Bronchial epithelial cell (primary cell): ENCODE measurements at places on chromosomes 3 and 15.

DNA sequence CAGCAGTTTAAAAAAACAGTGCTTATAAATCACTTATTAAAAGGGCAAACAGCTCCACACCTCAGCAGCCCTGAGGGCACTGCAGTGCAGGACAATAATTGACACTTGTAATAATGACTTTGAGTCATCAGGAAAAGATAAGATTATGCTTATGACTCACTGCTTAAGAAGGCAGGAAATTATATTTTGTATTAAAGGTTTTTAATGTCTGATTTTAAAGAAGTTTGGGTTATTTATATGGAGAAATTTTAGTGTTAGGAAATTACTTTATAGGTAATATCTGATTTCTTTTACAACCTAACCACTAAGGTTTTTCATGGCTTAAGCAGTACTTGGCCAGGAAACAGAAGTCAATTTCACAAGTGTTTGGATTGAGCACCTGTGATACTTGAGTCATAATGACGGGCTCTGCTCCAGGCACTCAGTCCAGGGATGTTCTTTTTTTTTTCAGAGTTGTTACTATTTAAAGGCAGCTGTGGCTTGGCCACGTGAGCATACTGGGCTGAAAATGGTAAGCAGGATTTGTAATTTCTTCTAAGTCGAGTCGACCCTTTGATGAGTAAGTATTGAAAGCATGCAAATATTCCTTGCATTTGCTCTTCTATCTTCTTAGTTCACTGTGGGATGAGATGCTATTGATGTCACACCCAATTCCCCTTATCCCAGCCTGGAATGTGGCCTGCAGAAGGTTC is 21.6 kb upstream of the SLC6A20 start:
- peak; percentile 98 for DNase-seq

- DNase-seq: no peak
Observed at GRCh38 chr3:187207624-187208023, 10.3 kb downstream of the RTP1 start.

- no peak for DNase-seq
Observed at GRCh38 chr3:81544385-81544784, 217.1 kb downstream of the GBE1 start.

DNA sequence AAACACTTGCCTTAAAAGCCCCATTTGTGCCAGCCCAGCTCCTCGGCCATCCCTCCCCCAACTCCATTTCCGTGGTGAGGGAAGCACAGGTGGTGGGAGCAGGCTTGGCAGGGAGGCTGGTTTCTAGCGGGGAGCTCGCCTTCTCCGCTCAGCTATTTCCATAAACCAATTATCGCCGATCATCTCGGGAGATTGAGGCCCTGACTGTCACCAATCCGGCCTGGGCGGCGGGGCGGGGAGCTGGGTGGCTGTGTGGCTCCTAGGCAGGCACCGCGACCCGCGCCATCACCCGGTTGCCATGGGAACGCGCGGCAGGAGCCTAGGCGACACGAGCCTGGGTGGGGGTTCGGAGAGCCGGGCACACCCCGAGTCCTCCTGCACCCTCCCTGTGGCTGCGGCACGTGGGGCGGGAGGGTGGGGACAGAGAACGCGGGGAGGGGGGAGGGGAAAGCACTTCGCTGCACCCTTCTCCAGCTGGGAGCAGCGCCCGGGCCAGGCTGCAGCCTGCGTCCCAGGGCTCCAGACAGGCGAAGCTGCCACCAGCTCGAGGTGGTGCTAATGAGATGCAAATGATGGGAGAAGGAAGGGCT is 9.3 kb downstream of the CCDC33 start:
- DNase-seq: no peak

DNA sequence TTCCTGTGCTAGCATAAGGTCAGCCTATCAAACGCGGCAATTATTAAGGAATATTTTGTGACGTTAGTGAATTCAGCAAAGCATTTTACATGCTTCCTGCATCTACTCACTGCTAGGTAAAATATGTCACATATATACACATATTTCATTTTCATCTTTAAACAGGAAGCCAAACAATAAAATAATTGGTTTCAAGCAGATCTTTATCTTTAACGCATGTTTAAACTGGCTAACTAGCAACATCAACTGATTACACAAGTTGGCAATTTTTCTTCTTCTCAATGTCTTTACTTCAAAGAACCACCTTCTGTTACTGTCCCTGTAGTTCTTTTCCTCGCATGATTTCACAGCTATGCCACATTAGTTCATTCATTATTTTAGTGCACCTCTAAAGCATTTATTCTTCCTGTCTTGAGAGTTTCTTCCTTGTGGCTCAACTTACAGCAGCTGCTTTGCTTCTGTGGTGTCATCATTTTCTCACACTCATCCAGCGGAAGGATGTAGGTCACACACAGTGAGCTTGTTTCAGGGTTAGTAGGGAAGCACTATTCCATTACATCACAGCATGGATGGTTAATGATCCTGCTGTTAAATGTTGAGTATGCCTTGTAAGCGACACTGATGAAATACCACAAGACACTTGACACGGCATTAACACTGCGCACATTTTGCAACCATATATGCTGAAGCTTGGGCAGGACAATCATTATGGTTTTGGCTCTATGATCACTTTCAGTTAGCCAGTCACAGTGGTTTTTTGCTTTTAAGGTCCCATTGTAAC is 2.3 kb upstream of the BCHE start:
- DNase-seq: no peak

DNA sequence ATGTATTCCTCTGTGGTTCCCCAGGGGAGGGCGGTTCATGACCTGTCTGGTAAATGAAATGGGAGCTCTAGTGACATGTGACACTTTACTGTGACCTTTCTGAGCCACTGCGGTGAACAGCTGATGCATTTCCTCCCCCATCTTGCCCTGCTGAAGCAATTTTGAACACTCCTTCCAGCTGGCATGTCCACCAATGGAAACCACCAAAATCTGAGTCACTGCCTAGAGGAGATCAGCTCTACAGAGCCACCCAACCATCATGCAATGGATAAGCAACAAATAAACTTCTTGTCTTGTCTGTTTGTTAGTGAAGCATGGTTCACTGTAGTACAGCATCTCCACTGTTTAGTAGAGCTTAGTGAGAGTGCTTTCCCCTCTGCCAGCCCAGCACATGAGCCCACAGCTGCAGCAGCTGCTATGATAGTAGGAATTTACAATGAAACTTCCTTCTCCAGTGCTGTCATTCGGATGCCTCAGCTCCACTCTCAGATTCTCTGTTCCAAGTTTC is 479.4 kb downstream of the NTRK3 start:
- no peak for DNase-seq

DNA sequence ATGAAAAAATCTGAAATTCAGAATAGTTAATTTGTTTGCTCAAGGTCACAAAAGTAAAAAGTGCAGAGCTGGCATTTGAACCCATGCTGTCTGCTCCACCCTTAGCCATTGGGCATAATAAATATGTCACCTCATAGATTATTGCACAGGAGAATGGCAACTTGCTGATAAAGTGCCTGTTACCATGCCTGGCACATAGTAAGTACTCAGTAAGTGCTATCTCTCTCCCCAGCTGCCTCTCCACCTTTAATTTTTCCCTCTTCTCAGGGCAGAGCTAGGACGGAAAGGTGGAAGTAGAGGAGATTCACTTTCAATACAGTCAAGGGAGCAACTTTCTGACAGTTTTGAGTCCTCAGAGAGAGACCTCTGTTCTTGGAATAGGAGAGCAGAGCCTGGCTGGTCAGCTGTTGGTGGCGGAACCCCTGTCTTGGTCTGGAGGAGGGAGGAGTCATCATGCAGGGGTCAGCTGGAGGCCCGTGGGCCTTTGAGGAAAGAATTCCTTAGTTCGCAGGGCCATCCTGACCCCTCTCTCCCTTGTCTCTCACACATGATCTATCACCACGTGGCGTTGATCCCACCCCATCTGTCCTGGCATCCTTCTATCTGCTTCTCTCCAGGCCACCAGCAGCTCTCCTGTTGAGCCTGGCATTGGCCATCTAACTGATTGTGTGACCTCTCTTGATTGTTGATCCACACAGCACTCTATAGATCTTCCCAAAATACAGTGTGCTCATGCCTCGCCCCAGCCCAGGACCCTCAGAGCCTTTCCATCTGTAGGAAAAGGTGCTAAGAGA is 149.3 kb downstream of the RPLP1 start:
- DNase-seq: no peak

GRCh38 chr3:144114767-144115166 is 143.1 kb downstream of the DIPK2A start:
- DNase-seq: no peak
